ENCODE measurements at places on chromosomes 7 and 10. TPM values are rescaled to one million over a fixed set of nuclear protein-coding genes. Genes with fewer than 3 reads are reported as not detected.
A peak's percentile ranks its signal among the peaks of the same experiment; 100 is the strongest.

DNA sequence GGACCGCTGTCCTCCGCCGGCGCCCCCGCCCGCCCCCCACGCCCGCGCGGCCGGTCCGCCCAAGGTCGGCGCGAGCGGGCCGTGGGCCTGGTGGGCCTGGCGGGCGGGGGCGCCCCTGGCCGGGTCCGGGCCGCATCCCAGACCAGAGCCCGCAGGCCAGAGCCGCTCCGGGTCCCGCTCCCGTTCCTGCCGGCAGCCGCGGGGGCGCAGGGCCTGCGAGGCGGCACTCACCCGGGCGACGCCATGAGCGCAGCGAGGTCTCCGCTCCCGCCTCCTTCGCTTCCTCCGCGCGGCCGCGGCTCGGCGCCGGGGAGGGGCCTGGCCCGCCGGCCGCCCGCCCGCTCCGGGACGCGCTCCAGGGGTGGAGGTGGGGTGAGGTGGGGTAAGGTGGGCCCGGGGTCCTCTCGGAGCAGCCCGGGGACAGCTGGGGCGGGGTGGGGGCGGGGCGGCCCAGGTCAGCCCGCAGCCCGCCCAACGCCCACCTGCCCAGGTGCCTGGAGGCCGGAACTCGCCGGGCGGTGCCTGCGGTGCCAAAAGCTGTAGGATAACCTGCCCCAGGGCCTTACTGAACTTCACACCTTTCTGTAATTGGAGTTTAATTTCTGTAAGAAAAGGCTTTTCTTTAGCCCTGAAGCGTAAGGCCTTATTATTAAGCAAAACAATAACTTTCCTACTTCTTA, at the start of gene URGCP:
Gene URGCP (minus strand): TSS at position 266 of the 680 bp plus-strand sequence. CDS start 21 bp downstream, at position 245.
- peak; percentile 46 for DNase-seq

DNA sequence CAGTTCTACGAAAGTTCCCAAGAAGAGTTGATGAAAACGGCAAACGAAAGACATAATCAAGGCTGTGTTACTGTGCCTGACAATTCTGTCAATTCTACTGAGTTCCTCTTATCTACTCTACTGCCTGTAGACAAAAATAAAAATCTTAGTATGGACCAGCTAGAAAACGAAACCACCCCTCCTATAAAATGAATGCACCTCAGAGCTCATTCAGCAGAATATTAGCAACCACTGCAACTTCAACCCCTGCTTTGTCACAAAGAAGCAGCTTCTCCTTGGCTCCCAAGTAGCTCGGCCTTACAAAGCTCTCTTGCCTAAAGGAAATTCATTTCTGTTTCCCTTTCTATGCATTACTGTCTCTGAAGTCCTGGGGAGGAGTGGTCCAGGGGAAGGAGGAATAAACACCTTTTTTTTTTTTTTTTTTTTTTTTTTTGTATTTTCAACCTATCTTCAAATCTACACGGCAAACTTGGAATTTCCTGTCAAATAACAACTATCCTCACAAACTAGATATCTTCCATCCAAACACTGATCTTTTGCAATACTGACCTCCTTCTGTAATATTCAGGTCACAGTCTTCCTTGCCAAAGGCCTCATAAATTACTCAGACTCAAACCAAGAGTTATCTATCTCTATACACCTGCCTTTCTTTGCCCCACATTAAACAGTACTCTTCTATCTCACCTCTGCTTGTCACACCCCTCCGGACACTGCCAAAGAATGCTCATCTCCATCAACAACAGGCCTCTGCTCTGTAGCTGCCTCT, 74.3 kb downstream of the GLI3 start:
- no peak for DNase-seq

GRCh38 chr7:116742641-116743040, 70.6 kb downstream of the MET start:
- DNase-seq: no peak

The FAM25G gene
- total RNA-seq: not detected

DNA sequence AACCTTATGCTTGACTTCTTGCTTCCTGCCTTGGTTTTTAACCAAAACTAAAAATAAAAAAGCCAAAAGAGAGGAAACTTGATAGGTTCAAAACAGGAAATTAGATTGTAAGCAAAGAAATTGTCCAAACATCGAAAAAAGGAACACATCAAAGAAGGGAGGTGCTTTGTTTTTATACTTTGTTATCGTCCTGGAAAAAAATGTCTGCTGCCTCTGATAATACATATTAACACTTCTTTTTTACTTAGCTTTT, 286.6 kb upstream of the C7orf33 start:
- DNase-seq: no peak

The EFCAB10 gene
- total RNA-seq: not detected

Measured in activated T-helper 1 cell treated with anti-CD3 and anti-CD28 coated beads, Interleukin-12 subunit alpha, Interleukin-12 subunit beta, Interleukin-2, Interleukin-4 antibody, amounts not matched to agents 30 ng/mL and 10 ng/mL and 1 ng/mL, durations not matched to agents 14 hours and 24 hours and 36 hours (primary cell).